ENCODE measurements at places on chromosomes 3 and 15.
A peak's percentile ranks its signal among the peaks of the same experiment; 100 is the strongest.

GRCh38 chr3:40116478-40117177, 192.9 kb upstream of the EIF1B start:
- DNase-seq = no peak

DNA sequence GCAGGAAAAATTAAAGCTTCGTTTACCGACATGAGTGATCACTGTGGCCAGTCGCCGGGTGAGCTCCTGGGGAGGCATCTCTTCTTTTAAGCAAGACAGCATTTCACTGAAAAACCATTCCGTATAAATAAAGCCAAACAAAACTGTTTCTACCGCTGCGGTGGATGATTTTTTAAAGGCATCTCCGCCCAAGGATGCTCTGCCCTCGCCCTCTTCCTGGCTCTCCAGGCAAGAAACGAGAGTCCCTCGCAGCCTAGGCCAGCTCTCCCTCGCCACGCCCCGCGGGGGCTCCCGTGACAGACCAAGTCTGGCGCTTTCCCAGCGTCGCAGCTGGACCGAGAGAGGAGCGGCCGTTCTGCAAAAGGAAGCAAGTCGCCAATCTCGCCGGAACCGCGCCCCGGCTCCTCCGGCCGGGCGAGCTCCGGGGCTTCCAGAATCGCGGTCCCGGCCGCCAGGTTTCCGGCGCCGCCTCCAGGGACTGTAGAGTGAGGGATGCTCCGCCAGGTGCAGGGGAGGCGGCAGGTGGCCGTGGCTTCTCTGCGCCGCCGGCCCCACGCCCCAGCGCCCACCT, 458 bp downstream of the MCF2L2 start:
- peak; percentile 18 for DNase-seq

- no peak for DNase-seq
Observed at GRCh38 chr15:69385831-69386230, 28.3 kb upstream of the KIF23 start.

- DNase-seq = no peak
Observed at GRCh38 chr15:76299786-76300185, 11.5 kb downstream of the ETFA start.

DNA sequence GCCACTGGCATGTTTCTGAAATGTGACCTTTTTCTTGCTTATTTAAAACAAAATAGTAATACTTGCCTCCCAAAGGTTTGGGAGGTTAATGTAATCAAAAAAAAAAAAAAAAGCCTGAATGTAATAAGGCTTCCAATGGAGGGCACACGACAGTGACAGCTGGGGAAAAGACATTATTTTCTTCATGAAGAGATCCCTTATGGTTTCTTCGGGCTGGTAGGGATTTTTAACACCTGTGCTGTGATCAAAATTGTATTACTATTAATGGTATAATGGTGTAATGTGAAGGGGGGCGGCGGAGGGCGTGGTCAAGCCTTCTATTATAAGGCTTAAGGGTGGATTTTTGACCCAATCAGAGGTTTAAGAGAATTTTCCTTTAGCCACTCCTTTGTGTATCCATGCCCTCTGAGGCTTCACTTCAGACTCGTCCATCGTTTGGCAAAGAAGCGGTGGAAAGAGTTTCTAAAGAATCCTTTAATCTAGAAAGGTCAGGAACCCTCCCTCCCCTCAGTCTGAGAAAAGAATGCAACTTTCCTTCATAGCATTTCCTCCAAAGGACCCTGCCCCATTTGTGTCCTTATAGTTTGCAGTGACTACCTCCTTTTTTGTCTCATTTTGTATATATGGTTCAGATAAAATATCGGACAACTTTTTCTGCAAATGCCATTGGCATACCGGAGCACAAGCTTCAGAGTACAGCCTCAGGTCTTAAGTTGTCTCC, 89.5 kb upstream of the CHD2 start:
- DNase-seq = no peak

- DNase-seq = no peak
Observed at GRCh38 chr15:61736790-61737189, 323.5 kb downstream of the VPS13C start.

GRCh38 chr3:8571256-8571655, 69.6 kb downstream of the LMCD1 start:
- no peak for DNase-seq

- no peak for DNase-seq
Observed at GRCh38 chr15:77179541-77179998, 108.7 kb upstream of the TSPAN3 start.

- no peak for DNase-seq
Observed at GRCh38 chr15:66981771-66982170, 83.6 kb upstream of the SMAD3 start.

GRCh38 chr3:29972320-29972993, 633.9 kb upstream of the TGFBR2 start:
- DNase-seq = no peak

GRCh38 chr15:73944161-73945129, 18.2 kb downstream of the LOXL1 start:
- no peak for DNase-seq

DNA sequence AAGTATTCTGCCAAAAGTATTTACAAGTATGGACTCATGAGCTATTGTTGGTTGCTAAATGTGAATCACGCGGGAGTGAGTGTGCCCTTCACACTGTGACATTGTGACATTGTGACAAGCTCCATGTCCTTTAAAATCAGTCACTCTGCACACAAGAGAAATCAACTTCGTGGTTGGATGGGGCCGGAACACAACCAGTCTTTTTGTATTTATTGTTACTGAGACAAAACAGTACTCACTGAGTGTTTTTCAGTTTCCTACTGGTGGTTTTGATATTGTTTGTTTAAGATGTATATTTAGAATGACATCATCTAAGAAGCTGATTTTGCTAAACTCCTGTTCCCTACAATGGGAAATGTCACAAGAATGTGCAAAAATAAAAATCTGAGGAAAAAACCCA, 30.3 kb downstream of the SYNM start:
- no peak for DNase-seq

Measured in activated CD4-positive, alpha-beta T cell treated with anti-CD3 and anti-CD28 coated beads for 4 hours (primary cell).